ENCODE measurements at places on chromosomes 3 and 15. TPM values are rescaled to one million over a fixed set of nuclear protein-coding genes. Genes with fewer than 3 reads are reported as not detected.

- DNase-seq = no peak
Observed at GRCh38 chr3:152219769-152220255, 48.9 kb upstream of the MBNL1 start.

DNA sequence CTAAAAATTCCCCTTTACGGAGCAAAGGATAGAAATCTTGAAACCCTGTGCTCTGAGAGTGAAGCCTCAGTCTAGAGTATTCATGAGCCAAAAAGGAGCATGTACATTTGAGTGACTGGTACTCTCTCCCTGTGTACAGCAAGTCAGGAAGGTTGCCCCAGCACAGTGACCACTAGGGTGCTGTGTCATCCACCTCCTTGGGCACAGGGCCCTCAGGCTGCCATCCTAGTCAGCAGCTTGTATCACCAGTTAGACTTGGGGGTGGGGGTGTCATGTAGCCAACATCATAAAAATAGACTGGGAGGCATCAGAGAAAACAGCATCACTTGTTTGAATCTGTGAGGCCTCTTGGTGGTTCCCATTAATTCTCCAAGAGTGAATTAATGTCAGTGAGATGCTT lies 12.0 kb downstream of the NME9 start:
- no peak for DNase-seq

GRCh38 chr15:43519196-43519595 lies 1.8 kb downstream of the MAP1A start:
- DNase-seq = no peak

DNA sequence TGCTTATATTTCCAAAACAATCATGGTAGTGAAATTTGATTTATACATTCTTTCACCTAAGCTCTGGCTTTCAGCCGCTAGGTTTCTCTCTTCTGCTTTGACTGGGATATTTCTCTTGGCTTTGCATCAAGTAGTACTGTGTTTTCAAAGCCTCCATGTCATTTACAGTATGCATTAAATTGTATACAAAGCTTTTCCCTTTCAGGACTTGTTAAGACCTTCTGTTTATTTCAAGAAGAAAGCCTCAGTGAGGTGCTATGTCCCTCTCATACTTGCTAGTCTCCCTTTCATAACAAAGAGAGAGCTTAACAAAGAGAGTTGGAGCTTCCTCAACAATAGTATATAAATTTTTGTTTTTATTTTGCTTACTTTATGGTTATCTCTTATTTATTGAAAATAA lies 84.2 kb upstream of the SLC25A26 start:
- no peak for DNase-seq

- no peak for DNase-seq
Observed at GRCh38 chr3:29242296-29242695, 38.6 kb upstream of the RBMS3 start.

DNA sequence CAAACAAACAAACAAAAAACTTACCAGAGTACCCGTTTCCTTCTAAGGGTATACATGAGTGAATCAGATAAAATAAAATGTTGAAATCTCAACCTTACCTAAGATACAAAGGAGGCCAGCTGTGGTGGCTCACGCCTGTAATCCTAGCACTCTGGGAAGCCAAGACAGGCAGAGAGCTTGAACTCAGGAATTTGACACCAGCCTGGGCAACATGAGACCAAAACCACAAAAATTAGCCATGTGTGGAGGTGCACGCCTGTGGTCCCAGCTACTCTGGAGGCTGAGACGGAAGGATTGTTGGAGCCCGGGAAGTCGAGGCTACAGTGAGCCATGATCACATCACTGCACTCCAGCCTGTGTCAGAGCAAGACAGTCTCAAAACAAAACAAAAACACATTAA lies 11.0 kb upstream of the FAM219B start:
- DNase-seq = no peak

DNA sequence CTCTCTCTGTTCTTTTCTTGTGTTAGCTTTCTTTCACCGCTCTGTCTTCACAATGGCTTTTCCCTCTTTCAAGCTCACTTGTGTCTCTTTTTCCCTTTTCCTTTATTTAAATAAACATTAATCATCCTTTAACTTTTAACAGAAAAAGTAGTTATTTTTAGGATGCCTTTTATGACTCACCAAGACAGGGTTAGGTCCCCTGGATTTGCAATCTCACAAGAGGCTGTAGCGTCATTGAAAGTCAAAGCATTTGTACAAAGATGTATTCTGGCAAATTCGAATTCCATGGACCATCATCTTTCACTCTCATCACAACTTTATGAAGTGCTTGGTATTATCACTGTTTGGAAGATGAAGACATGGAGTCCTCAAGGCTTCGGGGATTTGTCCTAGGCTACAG lies 34.8 kb upstream of the MCTP2 start:
- no peak for DNase-seq

DNA sequence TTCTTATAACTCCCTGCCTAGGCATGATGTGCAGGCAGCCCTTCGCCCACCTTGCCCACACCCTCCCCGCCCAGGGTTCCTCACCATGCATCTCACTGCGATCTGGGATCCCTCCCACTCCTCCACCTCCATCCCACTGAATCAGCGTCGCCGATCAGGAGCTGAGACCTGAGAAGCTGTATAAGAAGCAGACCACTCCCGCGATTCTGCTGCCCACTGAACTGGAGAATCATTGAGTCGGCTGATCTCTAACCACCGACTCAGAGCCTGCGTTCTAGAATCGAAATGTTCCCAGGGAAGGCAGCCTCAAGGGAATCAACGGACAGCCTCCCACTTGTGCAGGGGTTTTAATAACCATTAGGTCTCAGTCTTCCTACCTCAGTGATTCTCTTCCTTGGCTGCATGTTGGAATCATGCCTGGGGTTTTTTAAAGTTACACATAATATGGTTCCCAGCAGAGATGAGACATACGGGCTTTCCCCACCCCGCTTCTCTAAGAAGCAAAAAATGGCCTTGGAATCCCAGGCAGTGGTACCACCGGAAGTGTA lies 60.2 kb downstream of the TMEM44 start:
- no peak for DNase-seq

Gene LIPC
- 0.23 TPM for polyA plus RNA-seq

Gene GATM
- 22.6 TPM for polyA plus RNA-seq

Gene ATP2B2
- not detected for polyA plus RNA-seq

Gene LOXL1
- 5.2 TPM for polyA plus RNA-seq

Gene TFDP2
- 8.7 TPM for polyA plus RNA-seq

Gene NR1I2
- not detected for polyA plus RNA-seq

Gene MAGI1
- 5.7 TPM for polyA plus RNA-seq

Gene RSRC1
- polyA plus RNA-seq = 11.9 TPM
